ENCODE measurements at places on chromosomes 16 and 17.

- no peak for DNase-seq
These were observed 26.1 kb downstream of the UBE2O start for GRCh38 chr17:76426853-76427252.

DNA sequence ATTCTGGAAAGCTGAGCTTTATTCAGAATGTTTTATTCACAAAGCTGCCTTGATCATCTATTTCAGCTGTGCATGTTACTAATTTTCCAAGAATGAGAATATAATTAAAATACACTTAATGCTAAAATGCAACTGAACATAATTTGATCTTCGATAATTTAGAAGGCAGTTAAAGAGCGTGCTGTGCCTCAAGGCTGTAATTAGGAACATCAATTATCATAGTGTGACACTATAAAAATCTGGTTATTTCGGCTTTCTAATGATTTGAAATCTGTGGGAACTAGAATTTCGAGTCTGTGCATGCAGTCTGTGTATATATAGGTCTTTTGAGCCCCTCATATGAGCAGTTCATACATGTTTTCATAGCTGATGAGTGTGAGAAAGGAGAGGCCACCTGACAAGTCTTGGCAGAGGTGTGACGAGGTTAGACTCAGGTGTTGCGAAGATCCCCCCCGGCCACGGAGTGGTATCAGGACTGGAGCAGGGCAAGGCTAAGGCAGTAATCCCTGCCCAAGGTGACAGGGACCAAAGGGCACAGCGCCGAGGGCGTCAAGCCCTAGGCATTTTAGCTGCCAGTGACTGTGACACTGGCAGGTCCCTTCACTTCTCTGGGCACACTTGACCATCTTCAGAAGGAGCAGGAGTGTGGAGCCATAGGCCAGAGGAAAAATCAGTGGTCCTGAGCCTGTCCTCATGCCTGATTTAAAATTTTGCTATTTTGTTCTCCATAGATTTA, 328.5 kb downstream of the SNX29 start:
- no peak for DNase-seq

DNA sequence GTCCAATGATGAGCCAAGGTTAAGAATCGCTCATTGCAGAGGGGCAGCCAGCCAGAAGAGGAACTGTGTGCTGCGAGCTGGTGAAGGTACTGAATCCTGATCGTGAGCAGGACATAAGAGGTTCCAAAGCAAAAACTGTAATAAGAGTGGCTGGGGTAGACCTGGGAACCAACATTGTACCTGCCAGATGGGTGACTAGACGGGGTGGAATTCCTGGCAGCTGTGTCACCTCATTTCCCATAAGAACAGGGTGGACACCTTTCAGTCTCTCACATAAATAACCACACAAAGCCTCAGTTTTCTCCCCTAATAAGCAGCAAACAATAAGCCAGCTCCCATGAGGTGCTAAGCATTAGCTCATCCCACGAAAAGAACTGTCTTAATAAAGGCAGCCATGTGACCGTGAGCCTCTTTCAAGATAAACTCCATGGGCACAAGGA, 290.3 kb downstream of the SOX9 start:
- DNase-seq, result no peak

DNA sequence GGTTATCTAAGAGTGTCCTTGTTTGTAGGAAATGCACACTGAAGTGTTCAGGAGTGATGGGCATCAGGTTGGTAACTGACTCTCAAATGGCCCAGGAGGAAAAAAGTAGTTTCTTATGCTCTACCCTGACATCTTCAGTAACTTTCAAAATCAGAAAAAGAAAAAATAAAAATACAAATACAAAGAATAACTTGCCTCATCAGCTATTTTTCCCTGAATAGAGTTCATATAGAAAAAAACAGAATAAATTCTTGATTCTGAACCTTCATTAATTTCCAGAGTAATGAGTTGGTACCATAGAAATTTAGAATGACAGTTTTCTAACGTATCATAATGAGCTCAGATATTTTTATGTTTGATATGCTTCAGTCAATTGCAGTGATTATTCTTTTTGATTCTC, 27.2 kb upstream of the HYDIN start:
- no peak for DNase-seq

DNA sequence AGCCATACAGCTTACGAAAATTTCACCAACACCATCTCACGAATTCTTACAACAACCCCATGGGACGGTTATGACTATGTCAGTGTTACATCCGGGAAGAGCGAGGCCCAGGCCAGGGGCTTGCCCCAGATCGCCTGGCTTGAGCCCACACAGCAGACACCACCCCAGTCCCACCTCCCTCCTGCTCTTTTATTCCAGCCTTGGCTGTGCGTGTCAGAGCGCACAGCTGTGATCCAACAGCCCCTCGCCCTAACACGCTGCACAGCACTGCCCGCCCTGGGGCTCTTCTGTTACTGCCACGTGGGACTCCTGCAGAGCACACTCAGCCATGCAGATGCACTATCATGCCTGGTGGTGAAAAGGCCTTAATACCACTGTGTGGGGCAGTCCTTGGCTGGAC, 127.9 kb downstream of the ENGASE start:
- DNase-seq, result no peak

DNA sequence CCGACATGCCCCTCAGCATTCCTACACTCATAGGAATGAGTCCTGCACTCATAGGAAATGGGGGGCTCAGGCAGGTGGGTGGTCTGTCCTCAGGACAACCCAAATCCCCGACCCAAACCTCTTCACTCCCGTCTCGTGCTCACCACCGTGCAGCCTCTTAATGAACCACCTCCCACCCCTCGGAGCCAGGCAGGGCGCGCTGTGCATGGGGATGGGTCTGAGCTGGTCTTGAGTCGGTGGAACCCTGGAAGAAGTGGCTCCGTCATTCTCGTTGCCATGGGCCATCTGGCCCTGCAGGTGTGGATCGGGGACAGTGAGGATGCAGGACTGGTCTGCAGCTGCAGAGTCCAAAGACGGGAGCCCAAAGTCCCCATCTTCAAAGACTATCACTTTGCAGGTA, 6.4 kb upstream of the RAB40B start:
- DNase-seq, result no peak

DNA sequence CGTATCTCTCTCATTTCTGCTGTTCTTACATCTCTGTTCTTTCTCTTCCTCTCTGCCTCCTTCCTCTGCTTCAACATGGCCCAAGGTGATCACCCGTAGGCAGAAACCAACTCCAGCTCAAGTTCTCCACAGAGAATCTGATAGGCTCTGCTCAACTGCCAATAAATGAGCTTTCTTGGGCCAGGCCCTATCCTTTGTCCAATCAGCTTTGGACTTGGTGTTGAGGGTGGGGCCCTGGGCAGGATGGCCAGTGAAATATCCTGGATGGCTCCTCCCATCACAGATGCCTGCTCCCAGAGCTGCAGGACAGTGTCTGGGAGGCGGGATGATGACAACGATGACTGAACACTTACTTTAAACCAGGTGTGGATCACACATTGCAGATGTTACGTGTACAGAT, 17.4 kb upstream of the BRD7 start:
- DNase-seq, result no peak

Data from NCI-H748 treated with DMSO at 0.1 percent for 48 hours (cell line).